ENCODE measurements at places on chromosomes 5 and 9. TPM values are rescaled to one million over a fixed set of nuclear protein-coding genes. Genes with fewer than 3 reads are reported as not detected.

Gene ORM1
- 3.7 TPM for total RNA-seq

Gene PCDHGA11
- 10.0 TPM for total RNA-seq

Gene TOMM5
- 63.1 TPM for total RNA-seq

Gene LCN10
- 0.47 TPM for total RNA-seq

Gene AJM1
- 1.5 TPM for total RNA-seq

Gene WDR38
- total RNA-seq, result not detected

Gene SH2D3C
- total RNA-seq, result 22.4 TPM

Gene FAM151B
- 5.0 TPM for total RNA-seq

Gene DNAH5
- total RNA-seq, result 3.2 TPM

Gene SLC34A3
- 3.0 TPM for total RNA-seq

Gene TAS2R1
- total RNA-seq, result not detected

Gene KCNV2
- not detected for total RNA-seq

Gene PTCH1
- 35.0 TPM for total RNA-seq

Gene WDR31
- 4.4 TPM for total RNA-seq

Gene TDRD7
- total RNA-seq, result 5.7 TPM

Gene IL33
- total RNA-seq, result 11.8 TPM

Gene PCSK5
- 25.0 TPM for total RNA-seq

Gene RAB3C
- total RNA-seq, result 0.58 TPM

Gene PCDHGC5
- total RNA-seq, result 4.8 TPM

Gene TAF9
- total RNA-seq, result 32.7 TPM

Gene CNTFR
- total RNA-seq, result 19.5 TPM

Gene TPM2
- total RNA-seq, result 665 TPM

Gene PFN3
- total RNA-seq, result not detected

Gene FCN2
- 1.2 TPM for total RNA-seq

Gene OR1J2
- not detected for total RNA-seq

Gene MAP1B
- 26.7 TPM for total RNA-seq

Gene ITK
- 0.99 TPM for total RNA-seq

Gene TRAF1
- total RNA-seq, result 5.2 TPM

Gene ERMP1
- total RNA-seq, result 55.2 TPM

Gene BTNL9
- total RNA-seq, result 17.1 TPM

Gene PCDHA7
- total RNA-seq, result 0.58 TPM

Gene NCBP1
- 26.7 TPM for total RNA-seq

Gene MTX3
- total RNA-seq, result 24.8 TPM

Gene SLC46A2
- total RNA-seq, result 0.64 TPM

Gene PCDHGC4
- 9.6 TPM for total RNA-seq

Gene CCDC192
- total RNA-seq, result not detected

Gene ECPAS
- total RNA-seq, result 81.1 TPM

Gene SPINK14
- total RNA-seq, result not detected

Gene MEF2C
- 152 TPM for total RNA-seq

Gene SPINK1
- 43.6 TPM for total RNA-seq

Gene SHC3
- 5.8 TPM for total RNA-seq

Gene TAF11L10
- not detected for total RNA-seq

Gene ENC1
- total RNA-seq, result 180 TPM

Gene ANKRD18A
- 2.9 TPM for total RNA-seq

Gene ITGA2
- total RNA-seq, result 25.0 TPM

Gene SMIM33
- not detected for total RNA-seq

Gene PCDHGA5
- total RNA-seq, result 8.7 TPM

Gene ACOT12
- 1.3 TPM for total RNA-seq

Gene TLX3
- total RNA-seq, result not detected

Gene GLRA1
- not detected for total RNA-seq

Gene NRARP
- 10.1 TPM for total RNA-seq

Gene OR2K2
- not detected for total RNA-seq

Gene PDE4D
- 131 TPM for total RNA-seq

Gene LPAR1
- 37.8 TPM for total RNA-seq

Gene ABLIM3
- 5.7 TPM for total RNA-seq

Gene CD14
- 81.6 TPM for total RNA-seq

Gene ENHO
- total RNA-seq, result 0.41 TPM

Measured in metanephros (tissue), 2 donors.